ENCODE measurements at places on chromosomes 13 and 19.

DNA sequence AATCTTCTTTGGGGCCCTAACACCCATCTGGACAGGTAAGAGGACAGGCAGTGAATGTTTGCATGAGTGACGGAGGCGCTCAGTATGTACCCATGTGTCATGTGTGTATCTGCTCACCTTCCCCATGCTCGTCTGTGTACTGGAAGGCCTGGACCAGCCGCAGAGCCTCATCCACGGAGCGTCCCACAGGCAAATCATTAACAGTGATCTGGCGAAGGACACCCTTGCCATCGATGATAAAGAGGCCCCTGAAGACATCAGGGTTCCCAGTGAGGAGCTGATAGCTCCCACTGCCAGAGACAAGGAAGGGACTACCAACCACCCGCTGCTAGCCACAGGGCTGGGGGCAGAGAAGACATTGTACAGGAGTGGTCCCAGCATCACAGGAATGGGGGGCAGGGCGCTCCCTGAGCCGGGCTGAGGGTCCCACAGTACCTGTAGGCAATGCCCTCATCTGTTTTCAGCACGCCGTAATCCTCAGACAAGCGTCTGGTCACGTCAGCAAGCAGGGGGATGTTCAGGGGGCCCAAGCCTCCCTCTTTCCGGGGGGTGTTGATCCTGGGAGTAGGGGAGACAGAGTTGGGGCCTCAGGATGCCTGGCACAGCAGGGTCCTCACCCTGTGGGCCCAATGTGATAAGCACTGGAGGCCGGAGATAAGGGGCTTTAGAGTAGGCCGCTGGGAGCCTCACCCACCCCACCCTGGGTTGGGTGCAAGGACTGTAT is 1.7 kb downstream of the PRDX2 start:
- no peak for DNase-seq

DNA sequence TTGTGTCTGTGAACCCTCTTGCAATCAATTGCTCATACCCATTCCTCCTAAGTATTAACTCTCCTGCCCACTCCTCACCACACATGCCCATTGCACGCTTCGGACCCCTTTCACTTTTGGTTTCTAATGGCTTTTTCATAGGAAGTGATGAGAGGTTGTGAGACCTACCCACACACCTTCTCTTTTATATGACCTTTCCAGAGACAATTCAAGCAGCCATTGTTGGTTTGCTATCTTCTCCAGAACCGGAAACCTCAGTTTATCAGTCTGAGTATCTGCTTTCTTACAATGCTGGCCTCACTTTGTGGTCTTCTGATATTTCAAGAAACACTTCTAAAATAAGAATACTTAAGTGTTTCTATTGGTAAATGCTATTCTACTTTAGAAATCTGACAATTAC is 1550.8 kb upstream of the SLC10A2 start:
- DNase-seq, result no peak

GRCh38 chr13:76231522-76232167 is 595.5 kb downstream of the LMO7 start:
- no peak for DNase-seq

DNA sequence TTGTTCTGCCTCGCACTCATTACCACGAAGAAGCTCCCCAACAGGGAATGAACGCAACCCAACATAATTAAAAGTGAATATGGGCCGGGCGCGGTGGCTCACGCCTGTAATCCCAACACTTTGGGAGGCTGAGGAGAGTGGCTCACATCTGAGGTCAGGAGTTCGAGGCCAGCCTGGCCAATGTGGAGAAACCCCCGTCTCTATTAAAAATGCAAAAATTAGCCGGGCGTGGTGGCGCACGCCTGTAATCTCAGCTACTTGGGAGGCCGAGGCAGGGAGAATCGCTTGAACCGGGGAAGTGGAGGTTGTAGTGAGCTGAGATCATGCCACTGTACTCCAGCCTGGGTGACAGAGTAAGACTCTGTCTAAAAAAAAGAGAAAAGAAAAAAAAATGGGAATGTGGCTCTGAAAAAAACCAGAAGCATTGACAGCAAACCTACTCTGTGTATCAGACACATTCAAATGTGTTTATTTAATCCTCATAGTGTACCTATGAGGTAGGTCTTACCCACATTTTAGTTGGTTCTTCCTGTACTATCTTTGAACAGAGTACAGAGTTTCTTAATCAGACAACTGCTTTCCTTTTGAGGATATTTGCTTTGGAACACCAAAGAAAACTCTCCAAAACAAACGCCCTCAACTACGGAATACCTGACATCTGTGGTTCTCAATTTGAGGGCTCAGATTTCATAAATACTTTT is 70.0 kb downstream of the NUFIP1 start:
- no peak for DNase-seq

DNA sequence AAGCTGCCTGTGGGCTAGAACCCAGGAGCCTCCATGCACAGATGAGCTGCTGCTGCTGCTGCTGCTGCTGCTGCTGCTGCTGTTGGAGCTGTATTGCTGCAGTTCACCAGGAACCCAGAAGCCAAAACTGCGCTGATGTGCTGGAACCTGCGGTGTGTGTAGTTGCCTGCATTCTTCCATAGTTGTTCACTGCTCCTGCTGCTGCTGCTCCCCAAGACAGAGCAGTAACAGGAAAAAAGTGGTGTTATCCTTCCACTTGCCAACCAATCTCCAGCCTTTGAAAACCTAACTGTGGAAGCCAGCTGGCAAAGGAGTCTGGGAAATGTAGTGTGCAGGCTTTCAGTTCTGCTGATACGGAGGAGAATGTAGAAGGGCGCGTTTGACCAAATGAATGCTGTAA is 37.9 kb downstream of the ARHGAP35 start:
- DNase-seq, result no peak

GRCh38 chr13:46656786-46657185 is 103.8 kb downstream of the LRCH1 start:
- DNase-seq, result no peak

- no peak for DNase-seq
Measured at GRCh38 chr19:4580961-4581665, 21.6 kb upstream of the SEMA6B start.

- no peak for DNase-seq
Measured at GRCh38 chr13:113105921-113106452, 396 bp downstream of the F7 start.

DNA sequence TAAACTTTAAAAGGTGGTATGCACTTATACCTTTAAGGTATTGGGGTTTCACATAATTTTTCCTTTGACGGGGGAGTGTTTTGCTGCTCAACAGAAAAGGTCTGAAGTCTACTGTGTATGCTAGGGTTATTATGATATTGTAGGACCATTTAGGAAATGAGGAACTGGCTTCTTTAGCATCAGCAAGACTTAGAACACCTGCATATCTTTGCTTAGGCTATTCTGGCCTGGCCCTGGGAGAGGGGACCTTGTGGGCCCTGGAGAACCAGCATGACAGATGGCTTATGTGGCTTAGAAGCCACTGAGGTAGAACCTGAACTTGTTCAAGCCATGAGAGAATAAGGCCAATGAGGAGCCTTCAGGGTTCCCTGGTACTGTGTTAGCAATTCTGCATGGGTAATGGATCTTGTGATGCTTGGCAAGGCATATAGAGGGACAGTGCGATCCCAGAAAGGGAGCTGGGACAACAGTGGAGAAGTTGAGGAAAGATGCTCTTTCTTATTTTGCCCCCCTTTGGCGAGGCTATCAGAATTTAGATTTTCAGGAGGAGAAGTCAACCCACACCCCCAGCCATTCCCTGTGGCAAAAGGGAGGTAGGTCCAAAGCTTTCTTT is 4.3 kb downstream of the RGCC start:
- DNase-seq, result no peak

DNA sequence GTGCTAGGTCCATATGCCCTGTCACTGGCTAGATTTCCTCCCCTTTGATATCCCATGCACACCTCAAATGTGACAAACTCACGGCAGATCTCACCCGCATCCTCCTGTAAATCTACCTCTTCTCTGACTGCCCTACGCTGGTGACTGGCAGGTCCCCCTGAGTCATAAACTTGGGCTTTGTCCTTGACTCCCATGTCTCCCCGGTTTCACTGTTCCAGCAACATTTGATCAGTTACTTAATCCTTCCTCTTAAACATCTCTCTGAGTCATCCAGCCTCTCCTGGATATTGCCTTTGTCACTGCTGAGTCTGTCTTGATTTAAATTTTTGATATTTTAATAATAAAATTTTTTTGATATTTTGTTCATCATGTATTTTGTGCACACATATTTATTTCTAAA is 26.5 kb downstream of the FAM216B start:
- DNase-seq, result no peak

DNA sequence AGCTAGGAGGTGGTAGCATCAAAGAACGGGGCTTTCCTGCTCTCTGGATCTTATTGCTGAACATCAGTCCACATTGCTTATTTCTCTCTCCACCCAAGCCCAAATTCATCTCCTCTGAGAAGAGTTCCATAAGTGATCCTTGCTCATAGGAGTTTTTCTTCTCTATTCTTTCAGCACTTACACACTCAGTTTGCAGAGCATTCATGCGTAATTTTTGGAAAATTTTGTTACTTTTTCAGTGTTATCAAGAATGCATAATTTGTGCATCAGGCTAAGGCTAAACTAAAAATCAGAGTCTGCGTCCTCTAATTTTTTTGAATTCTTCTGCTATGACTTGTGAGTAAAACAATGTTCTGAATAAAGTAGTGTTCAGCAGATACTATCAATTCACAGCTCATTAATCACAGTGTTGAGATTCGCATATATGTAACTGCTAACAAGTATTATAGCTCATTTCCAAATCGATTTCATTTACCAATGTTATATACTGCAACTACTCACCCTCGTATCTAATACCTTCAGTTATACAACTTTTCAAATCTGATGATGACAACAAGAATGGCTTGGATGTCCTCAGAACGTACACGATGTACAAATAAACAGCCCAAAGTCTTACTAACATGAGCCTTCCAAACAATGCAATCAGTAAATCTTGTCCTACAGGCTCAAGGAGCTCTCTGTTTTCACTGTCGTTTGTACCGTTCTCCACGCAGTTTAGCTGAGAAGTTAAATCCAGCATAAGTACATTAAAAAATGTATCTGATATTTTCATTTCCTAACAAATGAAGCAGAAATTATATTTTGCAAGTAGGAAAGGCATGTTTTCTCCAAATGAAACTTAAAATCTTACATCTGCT is 36.4 kb upstream of the STARD13 start:
- no peak for DNase-seq

DNA sequence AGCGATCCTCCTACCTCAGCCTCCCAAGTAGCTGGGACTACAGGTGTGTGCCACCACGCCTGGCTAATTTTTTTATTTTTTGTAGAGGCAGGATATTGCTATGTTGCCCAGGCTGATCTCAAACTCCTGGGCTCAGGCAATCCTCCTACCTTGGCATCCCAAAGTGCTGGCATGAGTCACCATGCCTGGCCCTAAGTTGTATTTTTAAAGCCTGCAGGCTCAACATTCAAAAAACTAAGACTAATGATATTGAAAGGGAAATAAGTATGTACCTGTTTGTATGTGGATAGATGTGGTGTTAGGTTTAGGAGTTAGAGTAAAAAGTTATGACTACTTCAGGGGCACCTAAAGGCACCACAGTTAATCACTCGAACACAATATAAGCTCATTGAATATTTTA is 5.4 kb upstream of the IPO5 start:
- no peak for DNase-seq

- DNase-seq, result no peak
Measured at GRCh38 chr13:41509971-41510370, 52.6 kb downstream of the RGCC start.

GRCh38 chr13:28637714-28638355 is 21.1 kb upstream of the POMP start:
- DNase-seq, result no peak

DNA sequence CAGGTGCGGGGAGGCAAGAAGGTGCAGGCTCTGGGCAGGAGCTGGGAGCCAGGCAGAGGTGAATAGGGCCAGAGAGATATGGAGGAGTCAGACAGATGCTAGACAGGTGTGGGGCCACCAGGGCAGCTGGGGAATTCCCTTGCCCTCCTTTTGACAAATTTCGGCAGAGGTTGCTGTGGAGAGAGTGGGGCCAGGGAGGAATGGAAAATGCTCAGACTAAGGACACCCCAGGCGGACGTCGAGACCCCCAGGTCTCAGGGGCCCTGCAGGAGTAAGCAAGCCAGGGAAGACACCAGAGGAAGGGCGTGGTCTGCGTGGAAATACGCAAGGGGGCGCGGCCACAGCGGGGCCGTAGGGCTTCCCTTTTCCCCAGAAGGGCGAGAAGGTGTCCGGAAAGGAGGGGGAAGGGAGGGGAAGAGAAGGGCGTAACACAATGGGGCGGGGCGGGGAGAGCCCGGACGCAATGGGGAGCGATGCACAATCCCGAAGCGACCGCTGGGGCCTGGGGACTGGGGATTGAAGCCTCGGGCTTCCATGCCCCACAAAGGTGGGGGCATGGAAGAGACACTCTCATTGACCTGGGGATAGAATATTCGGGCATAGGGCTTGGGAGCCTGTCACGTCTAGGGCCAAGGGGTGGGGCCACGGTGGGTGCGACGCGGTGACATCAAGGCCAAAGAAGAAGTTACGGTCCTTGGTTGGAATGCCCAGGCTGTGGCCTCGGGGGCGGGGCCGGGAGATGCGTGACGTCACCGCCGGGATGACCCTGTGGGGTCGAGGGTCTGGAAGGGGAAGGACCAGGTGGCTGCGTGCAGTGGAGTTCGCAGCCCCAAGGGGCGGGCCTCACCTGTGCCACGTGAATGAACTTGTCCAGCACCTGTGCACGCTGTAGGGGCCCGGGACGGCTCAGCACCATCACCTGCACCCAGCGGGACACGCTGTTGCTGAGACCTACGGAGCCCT is 8.2 kb downstream of the RASGRP4 start:
- peak; percentile 65 for DNase-seq

DNA sequence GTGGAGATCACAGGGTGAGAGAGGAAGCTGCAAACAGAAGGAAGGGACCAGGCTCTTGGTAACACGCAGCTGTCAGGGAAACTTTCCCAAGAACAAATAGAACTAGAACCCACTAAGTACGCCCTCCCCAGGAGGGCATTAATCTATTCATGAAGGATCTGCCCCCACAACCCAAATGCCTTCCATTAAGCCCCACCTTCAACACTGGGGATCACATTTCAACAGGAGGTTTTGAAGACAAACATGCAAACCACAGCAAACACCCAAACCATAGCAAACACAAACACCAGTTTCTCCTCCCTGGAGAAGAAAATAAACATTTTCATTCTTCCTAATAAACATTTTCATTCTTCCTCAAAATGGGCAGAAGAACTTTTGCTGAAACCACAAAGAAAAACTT is 329.6 kb downstream of the EFNB2 start:
- DNase-seq, result no peak

DNA sequence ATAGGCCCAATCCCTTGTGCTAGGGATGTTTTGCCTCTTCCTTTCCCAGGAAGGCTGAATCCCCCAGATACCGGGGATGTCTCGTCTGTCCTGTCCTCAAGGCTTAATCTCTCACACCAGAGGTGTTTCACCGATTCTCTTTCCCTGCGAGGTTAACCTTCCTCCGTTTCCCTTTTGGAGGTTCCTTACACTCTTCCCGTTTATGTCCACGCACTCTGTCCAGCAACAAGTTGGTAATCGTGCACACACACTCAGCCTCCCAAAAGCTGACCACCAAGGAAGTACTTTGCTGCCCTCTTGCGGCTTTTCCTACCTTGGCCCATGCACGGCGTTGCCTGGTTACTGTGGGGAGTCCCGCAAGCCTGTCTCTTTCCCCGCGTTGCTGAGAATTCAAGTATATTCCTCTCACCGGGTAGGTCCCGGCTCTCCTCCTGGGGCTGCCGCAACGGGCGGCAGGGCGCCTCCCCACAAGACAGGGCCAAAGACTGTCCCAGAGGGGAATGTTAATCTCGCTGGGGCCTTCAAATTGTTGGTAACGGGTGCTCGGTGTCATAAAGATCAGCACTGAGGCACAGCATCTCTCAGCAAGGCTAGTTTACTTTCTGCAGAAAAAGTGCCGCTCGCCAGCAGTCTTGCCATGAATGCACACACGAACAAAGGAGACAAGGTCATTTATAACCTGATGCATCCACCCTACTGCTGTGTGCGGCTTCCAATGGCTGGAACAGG is 36.7 kb upstream of the CD177 start:
- no peak for DNase-seq
